ENCODE measurements at places on chromosomes 2 and 18.

- H3K27ac ChIP-seq = no peak overlapping the region
- peaks cover 8% of the 10 kb centered on the region for H3K4me1 ChIP-seq
- no peak overlapping the region for H3K4me3 ChIP-seq
- DNase-seq = peak; percentile 26
- no peaks in the 10 kb centered on the region for H3K36me3 ChIP-seq
Observed at GRCh38 chr2:164560181-164560792, 61.0 kb downstream of the GRB14 start.

GRCh38 chr2:181072486-181073235 lies 92.3 kb downstream of the UBE2E3 start:
- H3K36me3 ChIP-seq = no peaks in the 10 kb centered on the region
- H3K4me3 ChIP-seq = no peak overlapping the region
- H3K4me1 ChIP-seq = no peaks in the 10 kb centered on the region
- no peaks in the 10 kb centered on the region for H3K27me3 ChIP-seq
- DNase-seq = no peak

- H3K36me3 ChIP-seq = no peaks in the 10 kb centered on the region
- H3K4me1 ChIP-seq = peaks cover 26% of the 10 kb centered on the region
- no peaks in the 10 kb centered on the region for H3K27me3 ChIP-seq
- H3K27ac ChIP-seq = peak overlapping the region; percentile 53
- no peak overlapping the region for H3K4me3 ChIP-seq
Observed at GRCh38 chr2:28621172-28622100, 125.6 kb downstream of the PLB1 start.

DNA sequence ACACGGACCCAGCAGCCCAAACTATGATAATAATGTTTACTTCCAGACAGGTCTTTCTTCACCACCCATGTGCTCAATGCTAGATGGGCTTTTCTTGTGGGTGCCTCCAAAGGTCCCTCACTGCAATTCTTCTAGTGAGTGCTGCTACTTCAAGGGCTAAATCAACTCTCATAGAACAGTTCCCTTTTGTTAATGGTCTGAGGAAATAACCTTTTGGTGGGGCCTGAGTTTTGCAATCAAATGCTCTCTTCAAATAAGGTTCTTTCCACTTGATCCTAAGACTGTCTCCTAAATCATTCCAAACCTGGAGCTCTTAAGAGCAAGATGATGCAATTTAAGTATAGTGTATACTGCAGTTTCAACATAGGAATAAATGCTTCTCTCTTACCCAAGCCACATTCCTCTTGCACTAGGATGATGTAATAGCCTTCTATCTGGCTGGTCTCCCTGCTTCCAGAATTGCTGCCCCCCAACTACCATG lies 6.0 kb downstream of the NEMP2 start:
- H3K27me3 ChIP-seq = no peaks in the 10 kb centered on the region
- H3K4me1 ChIP-seq = no peaks in the 10 kb centered on the region
- H3K36me3 ChIP-seq = no peaks in the 10 kb centered on the region
- no peak overlapping the region for H3K4me3 ChIP-seq

DNA sequence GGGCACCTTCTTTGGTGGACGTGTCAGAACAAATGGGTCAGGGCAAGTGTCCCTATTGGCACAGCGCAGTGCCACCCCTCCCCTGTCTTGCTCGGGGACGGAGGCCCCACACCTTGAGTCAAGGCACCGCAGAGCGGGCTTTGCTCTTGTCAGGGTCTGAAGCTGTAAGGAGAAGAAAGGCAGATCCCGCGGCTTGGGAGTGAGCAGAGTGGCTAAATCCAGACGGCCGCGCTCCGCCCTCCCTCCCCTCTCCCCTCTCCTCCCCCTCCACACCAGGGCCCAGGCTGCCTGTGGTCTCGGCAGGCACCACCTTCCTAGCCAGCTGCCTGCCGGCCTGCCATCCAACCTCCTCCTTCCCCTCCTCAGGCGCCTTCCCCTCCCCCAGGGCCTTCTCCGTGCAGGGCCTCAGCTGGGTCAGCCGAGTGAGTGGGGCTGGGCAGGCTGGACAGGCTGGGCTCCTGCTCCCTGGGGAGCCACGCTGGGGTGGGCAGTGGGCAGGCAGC lies 25.8 kb downstream of the SPEG start:
- peak; percentile 92 for DNase-seq
- H3K36me3 ChIP-seq = no peaks in the 10 kb centered on the region
- peak overlapping the region; percentile 15 for H3K4me3 ChIP-seq
- no peak overlapping the region for H3K27ac ChIP-seq
- no peaks in the 10 kb centered on the region for H3K27me3 ChIP-seq

GRCh38 chr2:46661526-46661925 lies 182.2 kb downstream of the TMEM247 start:
- no peak for DNase-seq
- H3K27ac ChIP-seq = no peak overlapping the region
- H3K27me3 ChIP-seq = no peaks in the 10 kb centered on the region
